Hematopoietic multipotent progenitor cell treated with erythropoietin and hydrocortisone succinate and interleukin-3 and kit ligand, for 6 days (in vitro differentiated cells): ENCODE measurements at places on chromosomes 5 and 9.

- no peak for DNase-seq
These were observed 309.9 kb upstream of the ST8SIA4 start for GRCh38 chr5:101212942-101213514.

- no peak for DNase-seq
These were observed 687.4 kb downstream of the PRR16 start for GRCh38 chr5:121151534-121151933.

DNA sequence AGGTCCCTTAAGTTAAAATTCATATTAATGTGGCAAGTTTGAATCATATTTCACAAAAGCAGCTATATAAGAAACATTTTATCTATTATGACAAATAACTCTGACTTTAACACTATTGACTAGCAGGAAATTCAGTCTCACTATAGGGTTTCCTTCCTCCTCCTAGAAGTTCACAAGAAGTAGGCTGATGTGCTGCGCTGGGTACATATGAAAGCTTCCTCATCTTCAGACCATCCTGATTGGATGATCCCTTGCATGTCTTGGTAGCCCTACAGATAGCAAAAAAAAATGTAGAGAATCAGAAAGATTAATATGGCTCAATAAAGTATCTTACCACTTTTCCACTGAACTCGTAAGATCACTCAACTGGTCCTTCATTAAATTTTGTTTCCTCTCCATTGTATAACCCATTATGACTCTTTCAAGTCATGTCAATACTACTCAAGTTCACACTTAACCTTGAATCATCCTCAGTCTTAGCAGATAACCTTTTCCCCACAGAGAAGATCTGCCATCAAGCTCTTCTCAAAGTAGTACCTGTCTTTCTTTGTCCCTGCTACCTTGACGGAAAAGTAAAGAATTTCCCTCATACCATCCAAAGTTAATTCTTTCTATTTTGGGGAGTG, 11.5 kb upstream of the PSIP1 start:
- no peak for DNase-seq

GRCh38 chr9:133424187-133424586, 2.0 kb downstream of the ADAMTS13 start:
- DNase-seq: no peak

DNA sequence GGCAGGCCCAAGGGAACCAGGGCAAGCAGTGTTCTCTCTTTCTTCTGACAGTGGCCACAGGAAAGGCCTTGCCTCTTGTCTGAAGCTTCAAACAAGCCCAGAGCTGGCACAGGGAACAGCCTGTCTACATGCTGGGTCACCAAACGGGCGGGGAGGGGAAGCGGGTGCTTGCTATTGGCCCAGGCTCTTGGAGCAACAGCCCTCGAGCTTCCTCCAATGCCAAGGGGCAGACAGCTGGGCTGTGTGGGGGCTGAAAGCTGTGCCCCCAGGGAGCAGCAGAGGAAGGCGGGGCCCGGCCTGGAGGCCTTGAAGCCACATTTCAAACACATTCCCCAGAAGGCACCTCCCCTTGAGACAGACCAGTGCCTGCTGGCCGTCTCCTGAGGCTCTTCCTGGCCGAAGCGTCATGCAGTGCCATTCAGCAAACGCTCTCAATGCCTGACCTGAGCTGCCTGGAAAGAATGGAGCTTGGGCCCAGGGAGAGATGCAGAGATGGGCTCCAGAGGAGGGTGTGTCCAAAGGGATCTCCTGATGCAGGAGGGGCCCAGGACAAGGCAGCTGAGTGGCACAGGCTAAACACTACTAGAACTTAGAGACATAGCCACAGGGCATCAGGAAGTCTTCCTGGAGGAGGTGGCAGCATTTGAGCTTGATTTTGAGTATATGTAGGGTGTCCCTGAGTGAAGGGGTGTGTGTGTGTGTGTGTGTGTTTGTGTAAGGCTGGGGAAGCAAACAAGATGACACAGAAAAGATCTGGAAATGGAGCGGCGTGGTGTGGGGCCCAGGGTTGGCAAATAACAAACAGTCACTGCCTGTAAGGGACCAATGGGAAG, 2.5 kb downstream of the FIBCD1 start:
- DNase-seq: peak; percentile 15

GRCh38 chr5:158559643-158560042, 540.1 kb downstream of the EBF1 start:
- no peak for DNase-seq
